ENCODE measurements at places on chromosomes 7 and 10.

DNA sequence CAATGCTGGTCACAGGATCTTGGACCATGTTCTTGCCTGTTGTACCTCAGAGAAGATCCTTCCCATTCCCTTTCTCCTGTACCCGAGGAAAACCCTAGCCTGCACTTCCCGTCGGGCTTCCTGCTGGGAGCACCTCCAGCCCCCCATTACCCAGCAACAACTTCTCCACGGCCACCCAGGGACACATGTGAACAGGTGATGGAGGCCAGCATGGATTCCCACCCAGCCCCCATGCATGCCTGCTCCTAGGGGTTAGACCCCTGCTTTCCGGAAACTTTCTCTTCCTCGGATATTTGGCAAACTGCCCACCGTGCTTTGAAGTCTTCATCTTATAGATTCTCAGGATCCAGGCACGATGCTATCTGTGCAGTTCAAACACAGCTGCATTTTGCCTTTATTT is 67.3 kb downstream of the CALML3 start:
- no peak for DNase-seq

DNA sequence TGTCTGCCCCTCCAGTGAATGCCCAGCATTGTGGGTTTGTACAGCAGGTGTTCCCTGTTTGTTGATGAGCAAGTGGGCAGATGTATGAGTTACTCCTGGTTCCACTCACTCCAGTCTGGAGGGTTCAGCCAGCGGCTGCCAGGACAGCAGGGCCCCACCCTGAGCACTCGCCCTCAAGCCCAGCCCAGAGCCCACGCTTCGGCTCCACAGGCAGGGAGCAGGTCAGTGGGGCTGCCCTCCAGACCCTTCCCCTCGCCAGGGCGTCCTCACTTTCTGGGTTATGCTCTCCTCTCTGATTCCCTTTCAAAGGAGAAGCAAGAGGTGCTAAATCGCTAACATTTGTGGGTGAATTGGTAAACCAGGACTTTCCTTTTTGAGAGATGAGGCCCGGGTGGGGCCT is 4.8 kb upstream of the VIPR2 start:
- DNase-seq: no peak

DNA sequence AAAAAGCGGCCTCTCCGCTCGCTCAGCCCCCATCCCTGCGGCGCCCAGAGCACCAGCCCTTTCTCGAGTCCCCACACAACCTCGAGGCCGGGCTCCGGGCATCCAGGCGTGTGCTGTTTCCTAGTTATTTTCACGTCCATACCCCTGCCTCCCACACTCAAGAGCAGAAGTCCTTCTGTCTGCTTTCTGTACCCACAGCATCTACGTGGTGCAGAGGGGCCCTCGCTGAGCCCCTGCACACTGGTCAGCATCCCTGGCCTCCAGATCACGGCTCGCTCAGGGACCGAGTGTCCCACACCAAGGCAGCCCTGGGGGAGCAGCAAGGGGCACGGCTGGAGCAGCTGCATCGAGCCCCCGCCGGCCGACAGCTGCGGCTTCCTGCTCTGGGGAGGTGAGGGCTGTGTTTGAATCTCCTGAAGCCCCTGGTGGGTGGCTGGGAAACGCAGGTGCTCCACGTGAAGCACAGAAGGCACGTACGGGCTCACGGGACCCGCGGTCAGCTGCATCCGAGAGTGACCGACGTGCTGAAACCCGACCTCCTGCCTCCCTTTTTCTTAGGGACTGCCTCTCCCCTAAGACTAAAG is 333.1 kb downstream of the DNAJB6 start:
- DNase-seq: no peak

GRCh38 chr7:143389316-143390103 is 8.4 kb downstream of the ZYX start:
- DNase-seq: no peak

DNA sequence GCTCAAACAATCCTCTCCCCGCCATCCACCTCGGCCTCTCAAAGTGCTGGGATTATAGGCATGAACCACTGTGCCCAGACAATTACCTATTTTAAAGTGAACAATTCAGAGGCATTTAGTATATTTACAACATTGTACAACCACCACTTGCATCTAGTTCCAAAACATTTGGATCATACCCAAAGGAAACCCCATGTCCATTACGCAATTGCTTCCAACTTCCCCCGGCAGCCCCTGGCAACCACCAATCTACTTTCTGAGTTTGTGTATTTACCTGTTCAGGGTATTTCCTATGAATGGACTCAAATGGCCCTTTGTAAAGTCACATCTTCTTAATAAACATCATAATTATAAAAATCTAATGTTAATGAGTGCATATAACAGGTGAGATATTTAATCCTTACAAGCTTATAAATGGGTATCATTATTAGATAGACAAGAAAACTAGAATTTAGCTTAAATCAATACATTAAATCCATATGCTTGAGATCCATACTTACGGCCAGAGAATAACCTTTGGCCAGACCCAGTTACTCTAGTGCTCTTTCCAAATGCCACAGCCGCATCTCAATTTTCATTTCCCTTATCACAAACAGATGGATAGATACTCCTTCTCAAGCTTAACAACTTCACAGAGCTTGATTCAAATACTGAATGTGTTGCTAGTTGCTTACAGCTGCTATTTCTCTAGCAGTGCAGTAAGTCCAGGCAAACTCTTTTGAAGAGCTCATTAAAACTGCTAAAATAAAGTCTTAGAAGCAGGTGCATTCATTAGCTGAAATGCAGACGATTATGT is 133.4 kb upstream of the MKLN1 start:
- DNase-seq: no peak

GRCh38 chr10:122362621-122363020 is 11.9 kb upstream of the PLEKHA1 start:
- no peak for DNase-seq

- DNase-seq: no peak
Measured at GRCh38 chr10:25024528-25024927, 8.1 kb downstream of the THNSL1 start.

GRCh38 chr10:128525936-128526335 is 399.7 kb upstream of the MKI67 start:
- no peak for DNase-seq

GRCh38 chr7:78024591-78024990 is 226.0 kb downstream of the PHTF2 start:
- no peak for DNase-seq

Data from thoracic aorta (tissue), 2 donors.